ENCODE measurements at places on chromosomes 7 and 10. TPM values are rescaled to one million over a fixed set of nuclear protein-coding genes. Genes with fewer than 3 reads are reported as not detected.

- DNase-seq = no peak
Measured at GRCh38 chr7:781936-782529, 50.2 kb upstream of the SUN1 start.

DNA sequence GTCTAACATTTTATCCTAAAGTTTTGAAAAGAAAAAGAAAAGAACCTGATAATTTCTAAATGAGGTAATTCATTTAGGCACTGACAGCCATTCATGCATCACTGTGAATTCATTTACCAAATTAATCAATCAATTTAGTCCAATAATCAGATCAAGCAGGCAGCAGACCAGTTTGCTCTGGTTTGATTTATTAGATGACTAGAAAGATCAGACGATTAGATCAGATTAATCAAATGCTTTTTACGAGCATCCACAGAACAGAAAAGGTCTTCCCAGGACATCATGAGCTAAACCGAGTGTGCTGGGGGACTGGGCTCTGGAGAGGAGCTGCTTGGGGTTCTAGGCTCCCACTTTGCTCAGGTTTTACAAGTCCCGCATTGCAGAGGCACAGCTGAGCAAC is 226.5 kb upstream of the MYO3A start:
- no peak for DNase-seq

- no peak for DNase-seq
Measured at GRCh38 chr7:105367458-105367857, 21.3 kb downstream of the SRPK2 start.

GRCh38 chr10:85464336-85464735 is 902.3 kb downstream of the GRID1 start:
- DNase-seq = no peak

- no peak for DNase-seq
Measured at GRCh38 chr10:63637901-63638327, 116.7 kb downstream of the REEP3 start.

DNA sequence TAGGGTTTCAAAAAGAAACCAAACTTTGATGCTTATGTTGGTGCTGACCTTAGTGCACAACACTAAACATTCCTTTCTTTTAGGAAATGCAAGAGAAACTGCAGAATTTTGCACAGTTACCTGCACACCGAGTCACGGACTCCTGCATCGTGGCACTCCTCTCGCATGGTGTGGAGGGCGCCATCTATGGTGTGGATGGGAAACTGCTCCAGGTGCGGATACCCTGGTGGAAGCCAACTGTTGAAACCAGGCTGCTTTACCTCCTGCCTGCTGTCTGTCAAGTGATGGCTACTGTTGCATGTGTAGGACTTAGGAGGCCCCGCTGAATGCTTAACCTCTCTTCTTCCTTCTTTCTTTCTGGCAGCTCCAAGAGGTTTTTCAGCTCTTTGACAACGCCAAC is 11.7 kb downstream of the CASP2 start:
- peak; percentile 23 for DNase-seq

ZNF425 gene
- 6.3 TPM for total RNA-seq

DNA sequence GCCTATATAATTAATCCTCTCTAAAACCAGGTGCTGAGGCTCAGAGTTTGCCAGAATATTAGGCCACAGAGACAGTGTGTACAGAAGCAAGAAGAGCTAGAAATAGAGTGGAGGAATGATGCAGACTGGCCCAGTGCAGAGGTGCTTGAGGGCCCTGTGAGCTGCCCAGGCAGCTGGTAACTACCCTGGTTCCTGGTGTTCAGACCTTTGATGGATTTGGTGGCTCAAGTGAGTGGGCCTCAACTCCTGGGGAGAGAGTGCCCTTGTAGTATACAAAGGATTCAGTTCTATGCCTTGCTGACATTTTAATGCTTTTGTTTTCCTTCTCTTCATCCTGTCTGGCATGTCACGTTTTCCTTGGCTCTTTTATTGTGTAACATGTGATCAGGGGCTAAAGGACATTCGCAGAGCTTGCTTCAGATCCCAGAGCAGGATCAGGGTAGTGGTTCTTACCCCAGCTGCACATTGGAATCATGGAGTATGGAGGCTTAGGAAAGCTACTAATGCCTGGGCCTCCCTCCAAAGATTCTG is 20.0 kb downstream of the LRRC4 start:
- no peak for DNase-seq

Measured in LHCN-M2 (cell line).